CD8-positive, alpha-beta memory T cell (primary cell): ENCODE measurements at places on chromosomes 7 and 10. TPM values are rescaled to one million over a fixed set of nuclear protein-coding genes. Genes with fewer than 3 reads are reported as not detected.

The BAZ1B gene
- total RNA-seq, result 112 TPM

- no peak for DNase-seq
Measured at GRCh38 chr7:50448823-50449222, 1.3 kb downstream of the FIGNL1 start.

The FAM25C gene
- not detected for total RNA-seq

- no peak for DNase-seq
Measured at GRCh38 chr10:58568428-58568935, 55.8 kb downstream of the BICC1 start.
